ENCODE measurements at places on chromosomes 13 and 19.

- DNase-seq = no peak
Observed at GRCh38 chr13:26459276-26460131, 98.0 kb upstream of the WASF3 start.

GRCh38 chr13:41459432-41460073, 2.2 kb downstream of the RGCC start:
- DNase-seq = no peak

DNA sequence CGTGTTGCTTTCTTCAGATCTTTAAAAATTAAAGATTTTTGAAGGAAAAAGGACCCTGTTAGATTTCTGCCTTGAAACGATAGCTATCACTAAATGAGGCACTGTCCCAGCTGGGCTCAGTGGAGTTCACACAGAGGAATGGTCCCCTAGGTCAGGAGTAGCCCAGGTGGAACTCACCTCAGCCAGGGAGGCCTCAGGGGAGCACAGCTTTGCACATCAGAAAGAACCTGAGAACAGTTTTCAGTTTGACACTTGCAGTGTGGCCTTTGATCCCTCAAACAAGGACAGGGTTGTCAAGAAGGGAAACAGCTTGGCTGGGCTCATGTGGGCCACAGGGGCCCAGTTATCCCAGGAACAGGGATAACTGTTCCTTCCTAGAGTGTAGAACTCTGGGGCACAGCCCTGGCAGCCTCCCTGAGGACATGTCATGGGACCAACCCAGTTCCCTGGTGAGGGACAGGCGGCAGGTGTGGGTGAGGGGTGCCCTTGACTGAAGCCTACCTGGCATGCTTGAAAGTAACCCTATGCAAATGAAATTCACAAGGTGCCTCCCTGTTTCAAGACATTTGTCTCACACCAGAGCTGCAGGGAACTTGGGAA, 59.4 kb downstream of the CHST8 start:
- no peak for DNase-seq

- DNase-seq = no peak
Observed at GRCh38 chr13:112675366-112675756, 14.5 kb upstream of the ATP11A start.

DNA sequence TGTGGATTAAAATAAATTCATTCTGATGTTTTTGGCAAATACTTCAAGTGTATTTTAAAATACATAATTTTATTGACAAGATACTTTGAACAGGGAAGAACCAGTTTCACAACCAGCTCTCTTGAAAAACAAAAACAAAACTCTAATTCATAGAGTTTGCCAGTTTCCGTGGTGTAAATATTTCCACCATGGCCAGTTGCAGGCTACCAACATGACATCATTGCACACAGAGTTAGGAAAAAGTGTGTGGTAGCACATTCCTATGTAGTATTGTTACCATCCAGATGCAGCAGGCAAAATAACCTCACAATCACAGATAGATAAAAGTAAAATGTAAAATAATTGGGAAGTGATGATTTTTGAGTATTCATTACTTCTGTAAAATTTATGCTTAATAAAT, 7.7 kb upstream of the RNF113B start:
- no peak for DNase-seq

DNA sequence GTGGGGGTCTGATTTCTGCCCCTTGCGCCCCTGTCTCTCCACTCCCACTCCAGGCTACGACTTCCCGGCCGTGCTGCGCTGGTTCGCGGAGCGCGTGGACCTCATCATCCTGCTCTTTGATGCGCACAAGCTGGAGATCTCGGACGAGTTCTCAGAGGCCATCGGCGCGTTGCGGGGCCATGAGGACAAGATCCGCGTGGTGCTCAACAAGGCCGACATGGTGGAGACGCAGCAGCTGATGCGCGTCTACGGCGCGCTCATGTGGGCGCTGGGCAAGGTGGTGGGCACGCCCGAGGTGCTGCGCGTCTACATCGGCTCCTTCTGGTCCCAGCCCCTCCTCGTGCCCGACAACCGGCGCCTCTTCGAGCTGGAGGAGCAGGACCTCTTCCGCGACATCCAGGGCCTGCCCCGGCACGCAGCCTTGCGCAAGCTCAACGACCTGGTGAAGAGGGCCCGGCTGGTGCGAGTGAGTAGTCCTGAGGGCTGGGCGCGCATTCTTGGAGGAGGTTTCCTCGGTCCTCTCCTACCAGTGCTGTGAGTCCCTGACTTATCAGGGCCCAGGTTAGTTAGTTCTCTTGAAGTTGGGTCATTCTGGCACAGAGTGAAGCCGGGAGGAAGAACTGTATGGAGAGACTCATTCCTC, 12.7 kb downstream of the EHD2 start:
- no peak for DNase-seq

DNA sequence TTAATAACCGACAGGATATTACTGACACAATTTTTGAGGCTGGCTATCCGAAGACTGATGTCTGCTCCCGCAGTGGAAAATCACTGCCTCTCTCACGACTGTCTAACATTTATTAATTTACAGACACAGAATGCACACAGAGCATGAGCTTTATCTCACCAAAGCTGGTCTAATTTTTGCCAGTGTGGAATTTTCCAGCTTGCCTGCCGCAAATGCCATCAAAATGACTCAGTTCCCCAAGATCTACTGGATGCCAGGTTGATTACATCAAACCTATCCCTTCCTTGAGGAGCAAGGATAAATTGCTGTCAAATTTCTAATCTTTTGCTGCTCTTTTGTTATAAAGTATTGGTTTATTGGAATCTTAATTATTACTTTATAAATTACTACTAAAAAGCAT, 1775.1 kb upstream of the PCDH20 start:
- DNase-seq = no peak

DNA sequence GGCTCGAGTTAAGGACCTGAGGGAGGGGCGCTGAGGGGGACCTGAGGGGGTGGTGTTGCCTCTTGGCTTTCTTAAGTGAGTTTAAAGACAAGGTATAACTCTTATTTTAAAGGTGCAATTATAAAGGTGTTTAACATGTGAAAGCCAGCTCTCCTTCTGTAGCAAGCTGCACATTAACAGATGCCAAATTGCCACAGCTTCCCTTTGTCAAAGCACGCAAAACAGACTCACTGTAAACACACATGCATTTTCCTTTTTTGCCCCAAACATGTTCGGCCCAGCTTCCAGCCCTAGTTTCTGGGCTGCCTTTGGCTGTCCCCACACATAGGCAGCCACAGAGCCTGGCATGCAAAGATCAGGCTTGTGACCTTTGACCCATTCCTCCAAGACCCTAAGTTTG, 111.9 kb downstream of the SLC7A1 start:
- DNase-seq = no peak

DNA sequence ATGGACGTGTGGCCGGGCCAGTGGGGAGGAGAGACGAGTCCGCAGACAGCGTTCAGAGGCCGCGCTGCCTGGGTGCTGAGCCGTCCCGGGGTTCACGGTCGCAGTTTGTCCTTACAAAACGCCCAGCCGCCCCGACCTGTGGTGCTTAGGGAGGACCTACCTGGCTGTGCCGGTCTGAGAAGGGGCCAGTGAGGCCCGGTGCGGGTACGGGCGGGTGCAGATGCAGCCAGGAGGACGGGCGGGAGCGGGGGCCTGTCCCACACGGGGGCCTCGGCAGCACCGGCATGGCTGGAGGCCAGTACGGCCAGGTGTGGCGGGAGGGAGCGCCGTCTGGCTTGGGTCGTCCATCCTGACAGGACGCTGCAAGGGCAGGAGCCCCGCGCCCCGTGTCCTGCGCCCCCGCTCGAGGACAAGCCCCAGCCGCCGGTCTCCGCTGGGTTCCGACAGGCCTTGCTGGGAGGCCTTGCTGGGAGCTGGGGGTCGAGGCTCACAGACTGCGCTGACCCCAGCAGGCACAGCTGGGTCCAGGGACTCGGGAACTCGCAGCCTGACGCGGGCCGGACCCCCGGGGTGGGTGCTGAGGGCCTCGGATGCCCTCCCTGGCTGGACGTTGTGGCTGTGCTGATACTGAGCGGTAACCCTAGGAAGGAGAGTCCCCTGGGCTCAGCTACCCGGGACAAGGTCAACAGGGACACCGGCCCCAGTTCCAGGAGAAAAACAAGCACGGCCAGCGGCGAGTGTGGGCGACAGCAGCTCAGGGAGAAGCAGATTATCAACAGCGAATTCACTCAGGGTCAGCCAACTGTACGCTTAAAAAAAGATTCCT, 5.3 kb upstream of the PROZ start:
- peak; percentile 13 for DNase-seq

DNA sequence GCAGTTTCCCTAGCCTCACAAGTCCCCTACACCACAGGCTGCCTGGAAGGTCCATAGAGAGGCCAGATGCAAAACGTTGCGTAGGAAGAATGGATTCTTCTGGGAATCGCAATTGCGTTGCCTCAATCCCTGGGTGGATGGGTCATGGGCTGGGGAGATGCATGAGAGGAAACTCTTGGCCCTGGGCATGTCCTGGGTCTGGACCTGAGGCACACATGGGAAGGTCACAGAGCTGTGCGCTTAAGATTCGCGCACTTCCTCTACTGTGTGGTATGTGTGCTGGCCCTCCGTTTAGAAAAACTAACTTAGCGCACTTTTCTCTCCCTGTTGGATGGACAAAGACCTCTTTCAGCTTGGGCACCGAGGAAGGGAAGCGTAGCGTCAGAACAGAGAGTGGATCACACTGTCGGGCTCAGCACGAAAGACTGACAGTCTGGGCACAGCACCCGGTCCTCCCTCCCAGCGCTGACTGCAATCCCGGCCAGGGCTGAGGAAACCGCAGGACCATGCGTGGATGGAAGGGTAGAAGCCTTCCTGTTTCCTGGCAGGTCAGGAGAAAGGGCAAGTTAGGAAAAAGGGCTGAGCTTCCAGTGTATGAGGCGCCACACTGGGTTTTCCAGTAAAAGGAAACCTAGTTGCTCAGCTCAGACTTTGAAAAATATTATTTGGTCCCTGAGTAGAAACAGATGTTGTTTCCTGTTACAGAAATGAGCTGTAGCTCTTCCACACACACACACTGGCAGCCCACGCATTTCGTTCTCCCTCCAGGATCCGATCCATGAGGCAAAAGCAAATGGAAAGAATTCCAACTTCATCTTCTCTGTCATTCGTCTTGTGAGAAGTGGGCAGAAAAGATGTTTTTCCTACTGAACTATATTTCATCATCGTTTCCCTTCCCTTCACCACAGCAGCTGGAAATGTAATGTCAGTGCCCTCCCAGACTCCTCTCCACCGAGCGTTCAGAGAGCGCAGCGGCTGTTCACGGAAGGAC, 86.0 kb downstream of the ING1 start:
- no peak for DNase-seq

DNA sequence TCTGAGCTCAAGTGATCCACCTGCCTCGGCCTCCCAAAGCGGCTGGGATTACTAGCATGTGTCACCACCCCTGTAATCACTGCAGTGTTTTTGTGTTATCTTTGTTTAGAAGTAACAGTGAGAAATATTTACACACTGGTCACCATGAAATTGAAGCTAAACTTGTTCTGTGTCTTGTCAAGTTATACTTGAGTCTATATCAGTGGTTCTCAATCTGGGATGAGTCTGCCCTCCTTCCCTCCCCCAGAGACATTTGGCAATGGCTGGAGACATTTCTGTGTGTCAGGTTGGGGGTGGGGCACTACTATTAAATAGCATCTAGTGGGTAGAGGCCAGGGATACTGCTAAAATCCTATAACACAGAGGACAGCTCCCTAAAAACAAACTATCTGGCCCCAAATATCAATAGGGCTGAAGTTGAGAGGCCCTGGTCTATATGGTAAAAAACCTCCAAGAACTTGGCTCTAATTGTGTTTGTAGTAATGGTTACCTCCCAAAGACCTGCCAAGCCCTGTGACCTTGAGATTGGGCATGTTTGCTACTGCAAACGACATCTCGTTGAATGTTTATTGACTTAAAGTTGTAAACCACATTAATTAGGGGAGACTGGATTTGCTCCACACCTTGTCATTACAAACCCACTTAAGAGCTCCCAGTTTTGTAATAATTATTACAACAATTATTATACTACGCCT, 6.9 kb downstream of the CTU1 start:
- DNase-seq = no peak

DNA sequence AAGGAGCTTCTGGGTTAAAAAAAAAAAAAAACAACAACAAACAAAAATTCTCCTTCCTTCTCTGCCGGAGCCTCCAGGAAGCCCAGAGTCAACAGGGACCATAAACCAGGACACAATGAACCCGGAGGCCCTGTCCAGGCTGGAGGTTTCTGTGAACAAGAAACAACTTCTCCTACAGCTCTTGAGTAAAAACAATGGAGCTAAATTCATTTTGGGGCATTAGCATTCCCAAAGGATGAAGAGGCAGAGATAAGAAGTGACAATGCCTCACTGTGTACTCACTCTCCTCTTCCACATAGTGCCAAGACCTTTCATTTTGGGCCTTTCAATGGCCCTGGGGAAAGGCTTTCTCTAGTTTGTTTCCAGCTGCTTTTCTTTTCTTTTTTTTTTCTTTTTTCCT, 9.0 kb downstream of the RHPN2 start:
- DNase-seq = no peak

- DNase-seq = no peak
Observed at GRCh38 chr13:107395927-107396662, 819.2 kb downstream of the LIG4 start.

- DNase-seq = peak; percentile 72
Observed at GRCh38 chr13:49436890-49437289, 7.0 kb downstream of the CAB39L start.

- peak; percentile 46 for DNase-seq
Observed at GRCh38 chr13:110116072-110116487, 190.9 kb downstream of the COL4A1 start.

DNA sequence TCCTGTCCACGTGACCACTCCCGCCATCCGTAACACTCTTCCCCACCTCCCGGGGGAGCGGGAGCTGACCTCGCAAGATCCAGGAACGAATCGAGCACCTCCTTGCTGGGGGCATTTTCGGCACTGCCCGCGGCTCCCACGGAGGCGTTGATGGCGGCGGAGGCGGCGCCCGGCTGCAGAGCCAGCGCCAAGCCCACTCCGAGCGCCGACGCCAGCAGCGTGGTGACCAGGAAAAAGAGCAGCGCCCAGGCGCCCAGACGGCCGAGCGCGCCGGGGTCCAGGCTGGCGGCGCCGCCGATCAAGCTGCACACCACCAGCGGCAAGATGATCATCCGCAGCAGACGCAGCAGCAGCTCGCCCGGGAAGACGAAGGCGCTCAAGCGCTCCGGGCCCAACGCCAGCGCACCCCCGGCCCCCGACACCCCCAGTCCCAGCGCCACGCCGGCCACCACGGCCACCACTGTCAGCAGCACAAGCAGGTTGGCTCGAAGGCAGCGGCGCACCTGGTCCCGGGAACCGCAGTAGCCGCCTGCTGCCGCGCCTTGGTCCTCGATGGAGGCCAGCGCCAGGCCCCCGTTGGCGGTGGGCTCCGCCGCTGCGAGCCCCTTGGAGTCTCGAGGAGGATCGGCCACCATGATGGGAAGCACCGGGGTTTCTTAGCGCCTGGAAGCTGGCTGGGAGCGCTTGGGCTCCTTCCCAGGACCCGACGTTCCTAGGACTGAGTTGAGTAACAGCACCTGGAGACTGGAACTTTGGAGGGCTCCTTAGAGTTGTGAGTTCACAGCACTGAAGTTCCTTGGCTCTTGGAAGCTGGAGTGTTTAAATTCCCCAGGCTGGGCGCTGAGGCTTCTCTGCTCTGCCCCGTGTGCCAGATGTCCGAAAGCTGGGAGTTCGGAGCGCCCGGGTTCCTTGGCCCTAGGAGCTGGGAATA, 798 bp downstream of the SLC1A5 start:
- no peak for DNase-seq

GRCh38 chr19:56740501-56740900, 68.9 kb upstream of the ZNF835 start:
- no peak for DNase-seq

GRCh38 chr19:49932731-49933131, 3.4 kb upstream of the NUP62 start:
- peak; percentile 51 for DNase-seq

- DNase-seq = no peak
Observed at GRCh38 chr19:5321066-5321642, 19.5 kb downstream of the PTPRS start.

- DNase-seq = no peak
Observed at GRCh38 chr19:7801020-7801570, 28.9 kb upstream of the EVI5L start.
